ENCODE measurements at places on chromosomes 5 and 9.

- DNase-seq = no peak
Observed at GRCh38 chr5:79878721-79879336, 112.2 kb downstream of the MTX3 start.

DNA sequence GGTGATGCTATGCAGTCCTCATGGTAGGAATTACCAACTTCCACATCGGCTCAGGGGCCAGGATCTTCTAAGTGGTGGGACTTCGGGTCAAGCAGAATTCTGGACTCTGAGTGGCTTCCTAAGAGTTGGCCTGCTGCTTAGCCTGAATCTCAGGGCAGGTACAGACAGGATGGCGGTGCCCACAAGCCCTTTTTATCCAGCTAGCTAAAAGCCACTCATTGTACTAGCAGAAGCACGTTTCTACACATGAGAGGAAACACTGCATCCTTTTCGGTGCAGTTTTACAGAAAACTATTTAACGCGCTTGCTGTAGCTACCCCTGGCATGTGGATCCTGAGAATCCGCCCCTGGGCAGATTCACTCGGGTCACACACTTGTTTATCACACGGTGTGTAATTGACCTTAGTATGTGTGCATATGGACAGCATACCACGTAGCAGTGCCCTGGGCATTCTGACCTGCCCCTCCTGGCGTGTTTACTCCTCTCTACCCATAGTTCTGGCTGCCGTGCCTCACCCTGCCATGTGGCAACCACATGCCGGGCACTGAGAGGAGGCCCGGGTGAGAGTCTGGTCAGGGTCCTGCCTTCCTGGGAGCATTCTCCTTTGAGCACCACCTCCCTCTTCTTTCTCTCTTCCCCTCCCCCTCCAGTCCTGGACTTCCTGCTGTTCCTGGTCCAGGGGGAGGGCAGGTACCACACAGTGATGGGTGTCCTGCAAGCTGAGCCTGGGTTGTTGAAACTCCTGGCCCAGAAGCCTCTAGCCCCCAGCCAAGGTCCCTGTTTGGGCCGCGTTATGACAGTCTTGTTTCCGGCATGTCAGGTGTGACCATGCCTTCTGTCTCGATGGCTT lies 65.9 kb downstream of the DAB2IP start:
- DNase-seq = no peak

- no peak for DNase-seq
Observed at GRCh38 chr5:142677198-142677597, 8.7 kb downstream of the FGF1 start.

DNA sequence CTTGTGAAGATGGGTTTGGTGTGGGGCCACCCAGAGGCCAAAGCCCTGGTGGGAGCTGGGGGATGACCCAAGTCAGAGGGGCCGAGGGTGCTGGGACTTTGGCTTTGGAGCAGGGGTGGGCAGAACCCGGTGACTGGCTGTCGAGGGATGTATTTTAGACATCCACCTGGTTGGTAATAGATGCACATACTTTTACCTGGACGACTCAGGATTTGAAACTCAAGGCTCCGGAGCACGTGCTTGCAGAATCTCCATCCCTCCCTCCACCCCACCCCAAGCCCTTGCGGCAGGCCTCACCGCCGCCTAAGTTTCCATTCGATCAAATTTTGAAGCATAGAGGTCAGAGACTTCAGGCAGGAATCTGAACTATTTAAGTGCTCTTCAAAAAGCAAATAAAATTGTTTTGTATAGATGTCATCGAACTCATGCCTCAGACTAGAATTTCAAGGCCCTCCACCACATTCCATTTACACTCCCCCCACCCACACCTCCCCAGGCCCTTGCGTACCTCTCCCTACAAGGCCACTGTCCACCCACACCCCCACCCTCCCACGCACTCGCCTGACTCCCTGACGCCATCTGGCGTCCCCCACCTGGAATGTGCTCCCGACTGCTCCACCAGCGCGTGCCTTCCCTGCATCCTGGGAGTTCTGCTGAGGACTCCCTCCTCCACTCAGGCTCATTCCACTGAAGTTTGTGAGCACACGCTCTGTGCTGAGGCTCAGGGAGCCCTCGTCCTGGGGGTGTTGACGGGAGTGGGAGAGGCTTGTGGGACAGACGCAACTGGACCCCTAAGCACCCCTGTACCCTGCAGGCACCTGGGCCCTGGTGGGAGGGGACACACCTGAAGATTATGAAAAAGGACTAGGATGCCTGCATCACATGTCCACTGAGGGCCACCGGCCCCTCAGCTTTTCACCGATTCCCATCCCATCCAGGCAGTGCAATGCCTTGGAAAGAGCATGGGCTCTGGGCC lies 56.4 kb upstream of the RPL26L1 start:
- DNase-seq = peak; percentile 74

DNA sequence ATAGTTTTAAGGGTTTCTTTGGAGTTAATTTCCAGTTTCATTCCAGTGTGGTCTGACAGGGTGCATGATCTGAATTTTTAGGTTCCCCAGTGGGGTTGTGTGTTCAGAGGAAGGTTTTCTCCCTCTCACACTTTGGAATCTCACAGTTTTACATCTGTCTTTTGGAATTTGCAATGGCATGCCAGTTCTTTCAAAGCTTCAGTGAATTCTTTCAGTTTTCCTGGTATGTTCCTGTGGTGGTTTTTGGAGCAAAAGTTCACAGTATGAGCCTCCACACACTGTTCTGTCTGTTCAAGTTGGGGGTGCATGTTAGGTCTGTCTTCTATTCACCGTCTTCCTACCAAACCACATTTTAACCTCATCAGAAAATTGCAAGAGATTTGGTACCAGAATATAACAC lies 624.2 kb downstream of the KCTD16 start:
- no peak for DNase-seq

- no peak for DNase-seq
Observed at GRCh38 chr5:113246361-113246870, 188.4 kb downstream of the TSSK1B start.

- DNase-seq = no peak
Observed at GRCh38 chr5:98786191-98786853, 12.9 kb downstream of the RGMB start.

DNA sequence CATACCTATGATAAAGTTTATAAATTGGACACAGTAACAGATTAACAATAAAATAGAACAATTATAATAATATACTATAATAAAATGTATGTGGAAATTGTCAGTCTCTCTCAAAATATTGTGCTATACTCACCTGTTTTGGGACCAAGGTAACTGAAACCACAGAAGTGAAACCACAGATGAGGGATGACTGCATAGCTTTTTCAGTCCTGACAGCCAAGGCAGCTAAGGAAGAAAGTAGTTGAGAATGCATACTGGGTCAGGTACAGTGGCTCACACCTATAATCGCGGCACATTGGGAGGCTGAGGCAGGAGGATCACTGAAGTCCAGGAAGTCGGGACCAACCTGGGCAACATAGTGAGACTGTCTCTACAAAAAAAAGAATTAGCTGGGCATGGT lies 8.9 kb downstream of the SRP19 start:
- no peak for DNase-seq

DNA sequence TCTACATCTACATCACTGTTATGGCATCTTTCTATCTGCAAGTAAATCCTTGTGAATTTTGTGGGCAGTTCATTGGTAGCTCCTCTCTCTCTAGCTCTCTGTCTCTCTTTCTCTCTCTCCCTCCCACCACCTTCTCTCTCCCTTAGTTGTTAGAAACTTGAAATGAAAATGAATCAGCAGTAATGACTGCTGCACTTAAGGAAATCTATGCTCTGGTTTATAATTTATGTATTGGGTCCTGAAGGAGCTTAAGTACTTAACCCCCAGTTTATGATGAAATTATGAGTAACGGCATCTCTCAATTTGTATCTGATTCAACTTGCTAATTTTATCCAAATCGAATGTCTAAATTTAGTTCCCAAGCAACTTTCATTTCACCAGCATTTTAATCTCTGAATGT lies 52.0 kb upstream of the PTGER4 start:
- DNase-seq = no peak

- no peak for DNase-seq
Observed at GRCh38 chr5:115194676-115195075, 25.0 kb upstream of the TRIM36 start.

DNA sequence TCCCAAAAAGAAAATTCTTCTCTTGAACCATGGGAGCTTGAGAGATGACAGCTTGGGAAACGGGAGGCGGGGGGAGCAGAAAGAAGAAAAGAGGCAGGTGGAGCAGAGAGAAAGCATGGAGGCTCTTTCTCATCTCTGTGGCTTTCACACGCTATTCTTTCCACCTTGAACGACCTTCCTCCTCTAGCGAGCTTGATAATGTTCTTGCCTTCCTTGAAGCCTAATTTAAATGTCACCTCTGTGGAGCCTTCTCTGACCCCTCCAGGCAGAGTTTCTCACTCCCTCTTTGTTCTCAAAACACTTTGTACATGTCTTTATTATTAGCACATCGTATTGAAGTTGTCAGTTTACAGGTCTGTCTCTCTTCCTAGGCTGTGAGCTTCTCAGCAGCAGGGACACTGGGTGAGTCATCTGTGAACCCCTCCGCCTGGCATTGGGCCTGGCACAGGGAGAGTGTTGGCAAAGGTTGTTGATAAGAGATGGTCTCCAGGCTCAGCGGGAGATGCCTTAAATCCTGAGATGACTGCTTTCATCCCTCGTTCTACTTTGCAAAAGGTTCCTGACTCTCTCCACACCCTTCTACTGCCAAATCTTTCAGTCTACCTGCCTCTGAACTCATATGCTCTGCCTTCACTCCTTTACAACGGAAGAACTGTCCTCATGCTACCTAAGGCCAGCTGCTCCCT lies 14.1 kb upstream of the STRBP start:
- DNase-seq = no peak

- no peak for DNase-seq
Observed at GRCh38 chr5:89733772-89734171, 675.8 kb downstream of the CETN3 start.

Data from D721Med (cell line).